ENCODE measurements at places on chromosomes 5 and 9.

DNA sequence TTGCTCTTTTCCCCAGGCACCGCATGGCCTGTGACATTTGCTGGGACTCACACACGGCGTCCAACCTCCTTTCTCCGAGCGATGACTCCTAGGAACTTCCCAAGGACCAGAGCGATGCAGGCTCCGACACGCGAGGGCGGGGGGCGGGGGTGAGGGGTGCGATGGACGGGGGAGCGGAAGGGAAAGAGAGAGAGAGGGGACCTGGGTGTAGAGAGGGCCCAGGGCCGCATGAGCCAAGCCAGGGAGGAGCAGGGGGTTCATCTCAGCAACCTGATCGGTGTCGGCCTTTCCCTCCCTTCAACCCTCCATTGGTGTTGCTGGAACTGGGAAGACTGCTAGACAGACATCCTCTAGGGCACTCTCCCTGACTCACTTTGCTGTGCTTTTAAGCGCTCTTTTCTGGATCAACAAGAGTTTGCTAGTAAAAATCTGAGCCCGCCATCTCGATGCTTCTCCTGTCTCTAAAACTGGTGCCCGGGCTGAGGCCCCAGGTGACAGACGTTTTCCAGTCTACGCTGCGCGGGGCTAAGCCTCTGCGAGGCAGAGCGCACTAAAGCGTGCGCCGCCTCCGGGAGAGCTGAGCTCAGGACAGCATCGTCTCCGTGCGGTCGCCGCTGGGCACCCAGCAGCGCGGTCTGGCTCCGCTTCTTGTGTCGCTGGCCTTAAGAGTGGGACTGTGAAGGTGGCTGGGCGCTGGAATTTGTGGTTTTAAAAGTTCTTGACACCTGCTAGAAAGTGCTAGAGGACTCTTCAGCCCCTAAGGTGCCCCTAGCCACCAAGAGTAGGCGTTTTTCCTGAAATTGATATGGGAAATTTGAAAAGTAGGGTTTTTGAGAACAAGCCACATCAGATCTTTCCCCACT is 1.0 kb upstream of the TSLP start:
- no peak for DNase-seq

DNA sequence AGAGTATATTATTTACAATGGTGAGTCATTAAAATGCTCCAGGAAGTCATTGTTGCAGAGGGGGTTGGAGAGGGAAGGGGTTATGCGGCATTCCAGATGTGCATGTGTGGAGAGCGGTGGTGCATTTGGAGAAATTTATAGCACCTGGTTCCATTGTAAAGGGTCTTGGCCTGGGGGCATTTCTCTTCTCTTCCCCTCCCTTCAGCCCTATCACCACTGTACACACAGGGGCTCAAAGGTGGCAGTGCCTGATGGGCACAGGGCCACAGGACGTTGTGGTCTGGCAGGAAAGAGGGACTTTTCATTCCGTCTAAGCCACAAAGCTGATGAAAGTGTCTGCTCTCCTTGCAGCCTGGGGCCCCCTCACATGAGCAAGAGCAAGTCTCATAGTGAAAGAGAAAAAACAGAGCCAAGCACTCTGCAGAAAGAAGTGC is 442.4 kb upstream of the ZNF462 start:
- no peak for DNase-seq

DNA sequence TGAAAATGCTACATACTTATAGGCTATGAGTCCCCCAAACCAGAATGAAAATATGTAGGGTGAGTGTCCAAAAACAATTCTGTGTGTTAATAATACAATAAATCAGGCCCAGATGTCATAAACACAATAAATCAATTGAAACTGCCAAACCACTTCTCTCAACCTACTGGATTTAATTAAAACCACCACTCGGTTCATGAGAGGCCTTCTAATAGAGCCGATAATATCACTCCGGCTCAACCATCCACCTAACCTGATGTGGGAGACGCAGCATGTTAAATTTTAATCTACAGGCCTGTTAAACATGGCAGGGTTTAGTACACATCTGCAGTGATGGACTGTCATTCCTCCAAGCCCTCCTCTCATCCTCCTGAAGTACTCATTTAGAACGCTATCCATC is 734.5 kb upstream of the ZNF608 start:
- no peak for DNase-seq

- no peak for DNase-seq
Measured at GRCh38 chr5:52262844-52263243, 524.9 kb upstream of the ITGA1 start.

- no peak for DNase-seq
Measured at GRCh38 chr5:121021681-121022080, 557.6 kb downstream of the PRR16 start.

DNA sequence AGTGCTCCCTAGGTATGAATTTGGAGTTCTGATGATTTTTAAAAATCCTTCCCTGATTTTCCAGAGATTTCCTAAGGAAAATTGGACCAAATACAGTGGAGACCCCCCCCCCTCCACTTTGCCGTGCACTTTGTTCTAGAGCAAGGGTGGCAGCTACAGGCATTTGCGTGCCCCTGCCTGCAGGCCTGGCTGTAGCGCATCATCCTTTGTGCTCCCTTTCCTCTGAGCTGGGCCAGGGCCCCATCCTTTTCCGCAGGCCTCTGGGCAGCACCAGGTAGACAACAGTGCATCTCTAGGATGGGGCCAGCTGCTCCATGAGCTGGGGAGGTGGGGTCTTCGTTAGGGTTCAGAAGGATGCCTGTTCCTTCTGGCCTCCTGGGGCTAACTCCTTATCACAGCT is 39.6 kb downstream of the TRIO start:
- DNase-seq: no peak

DNA sequence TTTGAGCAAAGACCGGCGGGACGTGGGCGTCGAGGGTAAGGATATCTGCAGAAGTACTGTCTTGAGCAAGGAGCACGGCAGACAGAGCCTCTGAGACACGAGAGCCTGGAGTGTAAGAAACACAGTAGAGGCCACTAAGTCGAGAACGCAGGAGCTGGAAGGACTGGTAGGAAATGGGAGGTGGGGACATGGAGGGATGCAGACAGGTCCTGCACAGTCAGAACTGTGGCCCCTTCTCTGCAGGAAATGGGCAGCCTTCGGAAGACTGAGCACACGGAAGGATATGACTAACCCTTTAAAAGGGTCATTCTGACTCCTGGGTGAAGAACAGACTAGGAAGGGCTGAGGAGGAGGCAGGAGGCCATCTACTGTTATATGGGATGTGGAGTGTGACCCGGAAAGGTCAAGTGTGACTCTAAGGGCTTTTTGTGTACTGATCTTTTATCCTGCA is 1.4 kb upstream of the CAMSAP1 start:
- DNase-seq: no peak

GRCh38 chr9:137359850-137360249 is 57.8 kb upstream of the NRARP start:
- no peak for DNase-seq

- no peak for DNase-seq
Measured at GRCh38 chr5:74235552-74235951, 405.0 kb downstream of the ENC1 start.

- no peak for DNase-seq
Measured at GRCh38 chr9:83199240-83199639, 136.3 kb upstream of the RASEF start.

- DNase-seq: no peak
Measured at GRCh38 chr5:87081016-87081415, 186.7 kb upstream of the RASA1 start.

- DNase-seq: no peak
Measured at GRCh38 chr5:140469259-140469658, 67.6 kb downstream of the ANKHD1 start.

DNA sequence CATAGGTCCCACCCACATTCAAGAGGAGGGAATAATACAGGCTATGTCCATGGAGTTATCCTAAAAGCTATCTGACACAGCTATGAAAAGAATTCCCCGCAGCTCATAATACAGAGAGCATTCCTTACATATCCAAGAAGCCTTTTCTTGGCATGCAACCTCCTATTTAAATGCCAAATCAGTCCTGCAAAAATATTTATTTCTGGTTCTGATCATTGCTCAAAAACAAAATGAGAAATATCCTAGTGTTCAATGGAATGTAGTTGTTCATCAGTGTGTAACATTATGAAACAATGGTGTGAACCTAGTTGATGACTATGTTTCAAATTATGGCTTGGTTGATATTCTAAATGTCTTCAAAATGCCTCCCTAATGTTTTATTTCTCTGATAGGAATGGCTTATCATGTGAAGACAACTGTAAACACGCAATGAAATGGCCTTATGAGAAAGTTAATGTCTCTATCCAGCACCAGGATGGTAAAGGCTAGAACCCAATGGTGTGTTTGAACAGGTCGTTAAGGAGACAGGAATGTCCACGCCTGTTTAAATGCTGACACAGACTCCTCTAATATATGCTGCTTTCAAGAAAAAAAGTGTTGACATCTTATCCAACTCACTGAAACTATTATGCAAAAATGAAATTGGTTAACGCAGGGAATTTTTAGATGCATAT is 126.7 kb upstream of the CDH6 start:
- DNase-seq: no peak

DNA sequence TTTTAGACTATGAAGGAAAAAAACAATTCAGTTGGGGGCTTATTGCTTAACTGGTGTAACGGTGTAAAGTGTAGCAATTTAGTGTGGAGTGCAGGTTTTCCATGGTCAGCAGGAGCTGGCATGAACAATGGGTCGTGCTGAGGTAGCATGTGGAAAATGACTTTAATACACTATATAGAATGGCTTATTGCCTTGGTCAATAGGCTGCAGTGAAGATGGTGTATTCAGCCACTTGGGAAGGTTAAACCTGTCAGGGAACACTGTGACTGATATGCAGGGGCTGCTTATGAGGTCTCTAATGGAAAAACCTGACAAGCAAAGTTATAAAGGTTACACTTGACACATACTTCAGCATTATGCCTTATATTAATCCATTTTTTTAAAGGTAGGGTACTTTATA is 764.7 kb upstream of the ARRDC3 start:
- no peak for DNase-seq
